ENCODE measurements at places on chromosomes 1 and 21.

- no peak for DNase-seq
These were observed 35.0 kb upstream of the ECE1 start for GRCh38 chr1:21325231-21325718.

DNA sequence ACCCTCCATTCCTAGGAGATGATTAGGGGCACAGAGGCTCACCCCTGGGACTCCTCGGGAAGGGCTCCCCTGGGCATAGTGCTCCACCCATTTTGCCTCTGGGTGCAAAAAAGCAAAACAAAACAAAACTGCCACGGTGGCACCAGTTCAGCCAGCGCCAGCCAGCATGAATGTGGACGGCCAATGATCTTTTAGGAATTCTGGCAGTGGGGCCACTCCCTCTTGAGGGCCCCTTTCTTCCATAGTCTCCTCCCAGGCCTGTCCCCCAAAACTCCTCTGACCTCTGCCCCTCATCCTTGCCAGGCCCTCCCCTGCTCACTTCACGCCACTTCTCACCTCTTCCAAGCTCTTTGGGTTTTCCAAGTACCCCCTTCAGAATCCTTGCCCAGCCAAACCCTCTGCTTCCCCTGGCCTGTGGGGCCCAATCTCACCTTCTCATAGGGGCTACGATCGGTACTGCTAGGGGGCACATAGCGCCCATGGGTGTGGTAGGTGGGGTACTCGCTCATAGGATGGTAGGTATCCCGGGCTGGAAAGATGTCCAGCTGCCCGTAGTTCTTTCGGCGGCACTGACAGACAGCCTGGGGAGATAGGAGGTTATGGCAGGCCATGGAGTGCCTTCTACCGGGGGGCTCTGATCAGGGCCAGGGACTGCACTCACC is 13.3 kb downstream of the TRIM46 start:
- no peak for DNase-seq

GRCh38 chr1:27609210-27609555 is 5.2 kb upstream of the AHDC1 start:
- DNase-seq: no peak

GRCh38 chr1:151542710-151543129 is 2.6 kb downstream of the TUFT1 start:
- no peak for DNase-seq

DNA sequence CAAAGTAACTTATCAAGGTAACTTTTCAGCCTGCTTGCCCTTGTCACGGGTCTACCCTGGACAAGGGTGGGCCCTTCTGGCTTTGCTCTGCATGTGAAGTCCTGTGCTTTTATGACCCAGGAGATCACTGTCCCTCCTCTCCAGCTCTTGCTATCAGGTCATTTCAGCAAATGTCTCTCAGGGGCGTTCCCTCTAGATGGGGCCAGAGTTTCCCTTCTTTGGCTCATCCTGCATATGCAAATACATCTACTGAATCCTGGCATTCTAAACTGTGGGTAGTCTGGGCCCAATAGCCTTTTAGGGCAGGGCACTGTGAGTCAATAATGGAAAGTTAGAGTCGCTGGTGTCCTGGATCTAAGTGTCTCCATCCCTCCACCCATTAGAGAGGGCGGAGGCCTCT is 366.9 kb upstream of the USP24 start:
- no peak for DNase-seq

GRCh38 chr1:6412896-6413295 is 6.8 kb downstream of the HES2 start:
- DNase-seq: no peak

DNA sequence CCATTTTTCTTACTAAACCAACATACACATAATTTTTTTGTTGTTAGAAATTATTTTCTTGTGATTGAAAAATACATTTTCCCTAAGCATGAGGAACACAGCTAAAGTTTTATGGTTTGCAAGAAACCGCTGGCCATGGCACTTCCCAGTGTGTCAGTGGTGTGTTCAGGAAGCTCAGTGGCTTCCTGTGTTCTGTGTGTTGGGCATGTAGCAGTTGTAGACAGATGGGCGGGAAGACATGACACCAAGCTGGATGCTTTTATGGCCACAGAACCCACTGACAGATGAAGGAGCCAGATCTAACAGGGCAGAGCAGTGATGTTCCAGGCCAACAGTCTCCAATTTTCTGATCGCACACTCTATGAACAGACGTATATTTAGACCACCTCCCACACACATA is 119.8 kb downstream of the GALNT2 start:
- DNase-seq: no peak

GRCh38 chr1:209651138-209651587 is 1.1 kb downstream of the LAMB3 start:
- DNase-seq: no peak

GRCh38 chr1:222243902-222244301 is 304.0 kb downstream of the HHIPL2 start:
- DNase-seq: no peak

DNA sequence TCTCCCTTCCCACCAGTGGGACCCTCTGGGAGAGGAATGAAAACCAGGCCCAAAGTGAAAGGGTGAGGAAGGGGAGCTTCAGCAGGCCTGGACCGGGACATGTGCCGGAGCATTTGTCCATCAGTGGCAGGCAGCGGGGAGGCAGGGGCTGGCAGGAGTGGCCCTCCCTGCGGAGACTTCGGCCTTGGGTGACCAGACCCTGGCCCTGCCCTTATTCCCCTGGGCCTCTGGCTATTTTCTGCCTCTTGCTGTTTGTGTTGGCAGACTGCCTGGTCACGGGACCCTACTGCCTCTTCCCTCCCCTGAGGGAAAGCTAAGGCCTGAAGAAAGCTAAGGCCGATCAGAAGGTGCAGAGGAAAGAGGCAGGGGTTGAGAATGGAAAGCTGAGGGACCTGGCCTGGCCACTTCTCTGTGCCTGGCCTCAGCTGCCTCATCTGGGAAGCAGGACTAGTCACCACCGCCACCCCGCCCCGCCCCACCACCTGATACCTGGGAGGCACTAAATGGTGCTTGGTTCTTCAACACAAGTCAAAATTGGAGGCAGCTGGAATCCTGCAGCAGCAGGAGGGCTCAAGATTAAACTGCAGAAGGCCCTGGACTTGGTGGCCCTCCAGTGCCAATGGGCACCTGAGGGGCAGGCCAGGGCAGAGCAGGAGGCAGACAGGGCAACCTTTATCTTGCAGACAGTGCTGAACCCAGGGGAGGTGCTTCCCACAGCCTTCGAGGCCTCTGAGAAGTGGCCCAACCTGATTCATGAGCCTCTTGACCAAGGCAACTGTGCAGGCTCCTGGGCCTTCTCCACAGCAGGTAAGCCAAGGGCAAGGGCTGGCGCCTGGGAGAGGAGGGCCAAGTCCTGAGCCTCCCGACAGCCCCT is 7.9 kb downstream of the TINAGL1 start:
- DNase-seq: peak; percentile 83

- DNase-seq: peak; percentile 48
These were observed 7.5 kb downstream of the MX2 start for GRCh38 chr21:41369105-41369919.

- no peak for DNase-seq
These were observed 19.3 kb upstream of the DNAJC28 start for GRCh38 chr21:33510826-33511225.

- DNase-seq: no peak
These were observed 158.6 kb upstream of the C1orf174 start for GRCh38 chr1:4058706-4059105.

DNA sequence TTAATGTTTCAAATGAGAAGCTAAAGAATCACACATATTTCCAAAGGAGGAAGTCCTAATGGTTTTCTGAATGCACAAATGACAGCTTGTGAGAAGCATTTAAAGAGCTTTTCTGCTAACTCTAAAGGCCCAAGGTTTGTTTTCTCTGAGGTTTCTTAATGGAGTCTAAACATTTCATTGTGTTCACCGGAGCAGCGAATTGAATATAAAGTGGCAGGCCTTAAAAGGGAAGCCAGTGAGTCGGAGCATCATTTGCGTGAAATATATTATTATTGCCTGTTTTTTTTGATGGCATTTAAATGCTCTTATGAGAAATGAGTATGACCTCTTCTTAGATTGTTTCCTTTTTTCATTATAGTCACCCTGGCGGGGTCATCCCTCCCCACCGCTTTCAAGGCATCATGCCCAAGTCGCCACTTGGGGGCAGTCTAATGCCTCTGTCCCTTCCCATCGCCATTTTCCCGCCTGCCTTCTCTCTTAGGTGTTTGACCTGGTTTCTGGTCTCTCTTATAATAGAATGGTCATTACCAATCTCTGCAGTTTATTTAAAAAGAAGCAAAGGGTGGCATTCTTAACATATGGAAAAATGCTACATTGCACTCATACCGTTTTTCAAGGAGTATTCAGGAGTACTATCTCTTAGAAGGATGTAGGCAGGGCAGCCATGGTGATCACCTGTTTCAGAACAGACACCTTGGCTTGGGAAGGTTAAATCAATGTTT is 25.3 kb upstream of the OVAAL start:
- peak; percentile 61 for DNase-seq

DNA sequence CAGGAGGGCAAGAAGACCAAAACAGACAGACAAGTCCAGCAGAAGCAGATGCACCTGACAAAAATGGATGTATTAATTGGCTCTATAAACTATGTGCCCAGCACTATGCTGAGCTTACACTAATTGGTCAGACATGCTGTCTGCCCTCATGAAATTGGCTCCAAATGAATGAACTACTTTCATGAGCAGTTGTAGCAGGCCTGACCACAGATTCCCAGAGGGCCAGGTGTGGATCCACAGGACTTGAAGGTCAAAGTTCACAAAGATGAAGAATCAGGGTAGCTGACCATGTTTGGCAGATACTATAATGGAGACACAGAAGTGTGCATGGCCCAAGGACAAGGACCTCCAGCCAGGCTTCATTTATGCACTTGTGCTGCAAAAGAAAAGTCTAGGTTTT is 14.5 kb downstream of the SLAMF7 start:
- DNase-seq: no peak

- no peak for DNase-seq
These were observed 848 bp upstream of the APOBEC4 start for GRCh38 chr1:183653876-183654451.

- no peak for DNase-seq
These were observed 115.8 kb upstream of the WNT4 start for GRCh38 chr1:22258698-22259097.

DNA sequence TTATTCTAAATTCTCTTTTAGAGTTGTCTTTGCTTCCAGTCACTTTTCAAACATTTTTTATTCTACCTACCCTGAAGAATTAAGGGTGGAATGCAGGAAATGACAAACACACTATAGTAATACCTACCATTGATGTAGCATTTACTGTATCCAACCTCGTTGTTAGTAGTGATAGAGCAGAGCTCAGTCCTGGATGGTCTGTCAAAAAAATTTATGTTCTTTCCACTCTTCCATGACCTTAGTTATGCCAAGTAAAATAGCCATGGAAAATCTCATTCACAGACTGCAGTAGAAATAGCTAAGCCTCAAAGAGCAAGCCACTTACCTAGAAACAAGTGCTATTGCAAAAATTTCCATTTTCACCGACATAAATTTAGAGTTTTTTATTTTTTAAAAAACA is 74.6 kb downstream of the CRB1 start:
- no peak for DNase-seq

DNA sequence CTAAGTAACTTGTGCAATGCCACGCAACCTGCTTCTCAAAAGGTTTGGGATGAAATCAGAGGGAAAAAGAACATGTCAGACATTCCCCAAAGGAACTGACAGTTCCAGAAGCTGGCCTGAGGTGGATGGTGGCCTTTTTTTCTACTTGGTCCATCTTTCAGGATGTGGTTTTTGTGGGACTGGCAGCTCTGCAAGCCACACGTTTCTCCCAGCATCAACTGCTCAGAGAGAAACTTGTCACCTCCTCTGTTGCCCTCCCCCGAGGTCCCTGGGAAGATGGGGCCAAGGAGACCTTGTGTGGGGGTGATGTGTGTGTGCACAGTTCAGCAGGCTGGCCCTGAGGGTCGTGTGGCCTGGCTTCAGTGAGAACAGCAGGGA is 2.5 kb upstream of the DHRS3 start:
- no peak for DNase-seq

GRCh38 chr1:155069551-155070157 is 6.1 kb downstream of the EFNA4 start:
- no peak for DNase-seq

DNA sequence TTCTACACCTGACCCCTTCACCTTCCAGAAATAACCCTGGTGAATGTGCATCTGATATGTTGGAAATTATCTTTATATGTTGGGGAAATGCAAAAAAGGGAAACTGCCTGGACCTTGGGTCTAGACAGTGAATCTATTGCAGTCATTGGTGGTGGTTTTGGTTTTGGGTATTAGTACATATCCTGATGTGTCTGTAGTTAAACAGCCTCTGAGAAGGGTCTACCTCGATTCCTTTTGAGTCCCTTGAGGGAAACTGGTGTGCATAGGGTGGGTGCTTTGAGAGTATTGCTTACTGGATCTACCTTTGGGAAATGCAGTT is 127.3 kb upstream of the KIAA0040 start:
- DNase-seq: no peak

GRCh38 chr1:147628441-147628840 is 41.9 kb downstream of the ACP6 start:
- no peak for DNase-seq

GRCh38 chr1:36007741-36008140 is 76.2 kb upstream of the TEKT2 start:
- no peak for DNase-seq

DNA sequence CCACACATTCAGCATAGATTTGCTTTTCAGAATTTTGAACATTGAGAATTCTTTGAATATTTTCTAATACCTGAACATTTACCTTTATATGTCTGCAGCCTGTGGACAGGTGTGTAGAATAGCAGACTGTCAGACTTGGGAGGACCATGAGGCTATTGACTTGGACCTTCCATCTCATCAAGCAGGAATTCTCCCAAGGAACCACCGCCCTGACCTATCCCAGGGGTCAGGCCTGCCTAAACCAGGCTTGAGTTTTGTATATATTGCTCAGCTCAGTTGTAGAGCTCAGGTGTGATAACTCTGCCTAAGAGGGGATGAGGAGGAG is 53.2 kb downstream of the RUNX1 start:
- DNase-seq: no peak

GRCh38 chr1:225631021-225631663 is 21.8 kb downstream of the ENAH start:
- no peak for DNase-seq

GRCh38 chr21:44267655-44268142 is 6.0 kb upstream of the DNMT3L start:
- DNase-seq: no peak

DNA sequence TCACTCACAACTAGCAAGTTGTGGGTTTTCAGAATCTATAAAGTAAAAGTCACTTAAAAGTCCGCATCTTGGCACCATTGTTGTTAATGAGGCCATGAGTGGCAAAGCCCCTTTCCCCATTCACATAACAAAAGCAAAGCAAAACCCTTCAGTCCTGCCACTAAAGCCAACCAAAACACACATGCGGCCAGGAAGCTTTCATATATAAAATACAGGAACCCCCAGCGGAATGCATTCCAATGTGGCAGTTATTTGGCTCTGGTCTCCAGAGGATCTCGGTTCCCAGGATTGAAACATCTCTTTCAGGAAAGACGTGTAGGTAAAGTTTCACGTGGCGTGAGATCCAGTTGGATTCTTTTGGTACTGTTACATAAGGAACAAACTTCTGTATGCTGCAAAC is 2.5 kb upstream of the LBR start:
- DNase-seq: no peak
